ENCODE measurements at places on chromosomes 3 and 15.

DNA sequence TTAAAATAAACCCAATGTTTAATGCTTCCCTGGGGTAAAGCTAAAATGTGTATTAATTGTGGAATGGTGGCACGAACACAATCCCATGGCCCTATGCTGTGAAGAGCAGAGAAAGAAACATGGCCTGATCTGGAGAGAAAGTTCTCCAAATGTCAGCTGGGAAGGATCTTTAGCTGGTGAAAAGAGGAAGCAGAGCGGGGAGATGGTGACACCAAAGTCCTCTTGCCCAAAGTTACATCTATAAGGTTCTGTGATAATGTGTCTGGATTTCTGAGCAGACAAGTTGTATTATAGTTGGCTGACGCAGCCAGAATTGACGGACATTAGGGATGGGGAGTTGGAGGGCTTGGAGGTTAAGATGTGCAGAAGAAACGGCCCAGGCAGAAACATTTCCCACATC is 196.2 kb downstream of the CHST2 start:
- DNase-seq = no peak

DNA sequence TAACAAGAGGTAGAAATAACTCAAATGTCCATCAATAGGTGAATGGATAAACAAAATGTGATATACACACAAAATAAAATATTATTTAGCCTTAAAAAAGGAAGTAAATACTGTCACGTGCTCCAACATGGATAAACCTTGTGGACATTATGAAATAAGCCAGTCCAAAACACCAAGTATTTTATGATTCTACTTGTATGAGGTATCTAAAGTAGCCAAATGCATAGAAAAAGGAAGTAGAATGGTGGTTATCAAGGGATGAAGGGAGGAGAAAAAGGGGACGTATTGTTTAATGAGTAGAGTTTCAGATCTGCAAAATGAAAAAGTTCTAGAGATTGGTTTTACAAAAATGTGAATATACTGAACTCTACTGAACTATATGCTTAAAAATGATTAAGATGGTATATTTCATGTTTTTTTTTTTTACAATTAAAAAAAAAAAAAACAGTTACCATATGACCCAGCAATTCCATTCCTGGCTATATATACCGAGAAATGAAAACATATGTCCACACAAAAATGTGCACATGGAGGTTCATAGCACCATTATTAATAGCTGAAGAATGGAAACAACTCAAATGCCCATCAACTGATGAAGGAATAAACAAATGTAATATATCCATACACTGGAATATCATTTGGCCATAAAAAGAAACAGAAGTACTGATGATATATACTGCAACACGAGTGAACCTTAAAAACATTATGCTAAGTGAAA is 29.1 kb upstream of the MAP6D1 start:
- DNase-seq = no peak

DNA sequence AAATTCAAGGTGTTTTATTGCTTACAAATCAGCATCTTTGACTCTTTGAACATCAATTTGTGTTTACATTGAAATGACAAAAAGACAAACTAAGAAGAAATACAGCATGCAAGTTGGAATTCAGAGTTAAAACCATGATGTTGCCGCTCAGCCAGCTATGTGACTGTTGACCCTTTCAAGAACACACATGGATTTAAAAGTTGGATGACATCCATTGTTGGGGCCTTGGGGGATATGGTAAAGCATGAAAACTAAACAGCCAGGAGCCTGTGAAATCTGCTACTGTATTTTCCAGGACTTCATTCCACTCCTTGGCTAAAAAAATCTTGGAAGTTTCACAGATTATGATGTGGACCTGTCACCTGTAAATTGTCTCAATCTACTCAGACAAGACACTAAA is 4.6 kb downstream of the P2RY1 start:
- DNase-seq = no peak

DNA sequence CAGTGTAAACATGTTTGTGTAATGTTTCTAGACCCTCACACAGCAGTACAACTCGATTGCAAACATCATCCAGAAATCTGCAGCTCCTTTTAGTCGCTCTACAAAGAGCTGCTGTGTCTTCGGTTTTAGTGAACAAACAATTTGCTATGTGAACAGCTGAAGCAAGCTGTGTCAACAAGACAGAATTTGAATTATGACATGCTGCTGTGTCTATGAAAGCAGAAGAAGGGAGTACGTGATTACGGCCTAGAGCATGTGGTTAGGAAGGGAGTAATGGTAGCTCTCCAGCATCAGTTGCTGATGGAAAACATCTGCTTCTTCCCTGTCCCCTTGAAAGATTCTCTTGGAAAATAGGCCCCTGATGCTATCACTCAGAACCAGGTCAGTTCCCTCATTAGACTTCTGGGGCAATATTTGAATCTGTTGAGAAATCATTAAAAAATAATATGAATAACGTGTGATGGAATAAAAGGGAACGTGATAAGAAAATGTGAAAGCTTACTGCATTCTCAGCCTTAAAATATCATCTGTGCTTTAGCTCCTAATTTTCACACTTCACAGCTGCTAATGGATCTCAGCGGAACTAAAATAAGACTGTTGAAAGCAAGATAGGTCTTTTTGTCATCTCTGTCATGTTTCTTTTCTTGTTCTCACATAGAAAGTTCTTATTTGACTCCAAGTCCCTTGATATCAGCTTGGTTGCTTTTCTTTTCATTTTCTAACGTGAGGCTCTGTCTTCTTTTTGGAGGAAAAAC is 891.5 kb downstream of the ROBO2 start:
- peak; percentile 20 for DNase-seq

GRCh38 chr3:66836363-66837152 is 161.5 kb upstream of the KBTBD8 start:
- DNase-seq = peak; percentile 1
